ENCODE measurements at places on chromosomes 7 and 10.

DNA sequence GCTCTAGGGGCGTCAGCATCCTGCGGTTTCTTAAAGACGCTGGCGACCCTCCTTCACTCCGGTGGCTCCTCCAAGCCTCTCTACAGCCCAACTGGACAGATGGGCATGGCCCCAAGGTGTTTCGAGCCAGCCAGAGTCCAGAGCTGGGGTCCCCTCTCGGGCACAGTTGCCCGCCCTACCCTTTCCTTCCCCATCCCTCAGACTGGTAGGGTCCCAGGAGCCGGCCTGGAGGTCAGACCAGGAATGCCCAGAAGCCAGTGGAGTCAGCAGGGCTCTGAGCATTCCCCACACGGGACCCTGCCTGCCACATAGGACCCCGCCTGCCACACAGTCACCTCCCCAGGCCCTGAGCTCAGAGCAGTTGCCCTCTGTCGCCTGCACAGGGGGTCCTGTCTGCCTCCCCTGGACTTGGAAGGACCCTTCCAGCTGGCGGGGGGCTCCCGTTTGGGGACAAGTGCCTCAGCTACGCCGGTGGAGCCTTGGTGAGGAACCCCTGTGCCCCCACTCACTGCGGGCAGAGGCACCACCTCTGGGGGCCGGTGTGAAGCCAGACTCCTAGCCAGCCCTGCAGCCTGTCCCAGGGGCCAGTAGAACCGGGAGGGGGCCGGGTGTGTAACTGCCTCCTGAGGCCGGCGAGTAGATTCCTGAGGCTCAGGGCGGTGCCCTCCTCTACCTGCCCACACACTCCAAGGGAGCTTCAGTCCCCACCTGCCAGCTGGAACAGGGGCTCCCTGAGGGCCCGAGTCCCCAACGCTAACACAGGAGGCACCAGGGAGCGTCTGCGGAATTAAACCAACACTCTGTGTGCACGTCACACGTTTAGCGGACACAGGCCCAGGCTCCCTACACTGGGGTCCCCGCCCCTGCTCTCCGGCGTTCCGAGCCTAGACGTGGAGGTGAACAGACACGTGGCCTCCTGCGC lies 19.4 kb upstream of the PDGFA start:
- DNase-seq = no peak

- no peak for DNase-seq
Observed at GRCh38 chr7:66642186-66642585, 13.5 kb downstream of the KCTD7 start.

- DNase-seq = no peak
Observed at GRCh38 chr7:124263232-124263827, 230.5 kb upstream of the TMEM229A start.

- no peak for DNase-seq
Observed at GRCh38 chr10:47167591-47167990, 132.4 kb upstream of the GDF10 start.

- DNase-seq = no peak
Observed at GRCh38 chr7:144174613-144175012, 8.7 kb upstream of the CTAGE4 start.

DNA sequence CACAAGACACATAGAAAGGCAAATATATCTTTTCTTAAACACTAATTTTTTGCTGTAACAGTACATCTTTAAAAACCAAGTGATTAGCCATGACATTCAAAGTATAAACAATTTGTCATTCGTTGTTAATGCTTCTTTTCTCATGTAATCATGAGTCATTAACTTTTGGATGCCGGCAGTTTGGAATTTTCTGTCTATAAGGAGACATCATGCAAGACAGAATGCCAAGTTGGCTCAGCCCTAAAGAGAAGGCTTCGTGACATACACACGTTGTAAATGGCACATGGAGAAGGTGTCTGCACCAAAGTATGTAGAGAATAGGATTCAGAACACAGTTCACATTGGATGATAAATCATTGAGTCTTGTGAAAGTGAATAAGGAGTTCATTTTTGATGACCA lies 35.9 kb downstream of the CCDC3 start:
- no peak for DNase-seq
